ENCODE measurements at places on chromosomes 12 and 14.

GRCh38 chr12:59147791-59148190 is 227.5 kb upstream of the LRIG3 start:
- ATAC-seq = no peak

GRCh38 chr12:64268409-64268808 is 46.3 kb upstream of the KICS2 start:
- no peak for ATAC-seq

DNA sequence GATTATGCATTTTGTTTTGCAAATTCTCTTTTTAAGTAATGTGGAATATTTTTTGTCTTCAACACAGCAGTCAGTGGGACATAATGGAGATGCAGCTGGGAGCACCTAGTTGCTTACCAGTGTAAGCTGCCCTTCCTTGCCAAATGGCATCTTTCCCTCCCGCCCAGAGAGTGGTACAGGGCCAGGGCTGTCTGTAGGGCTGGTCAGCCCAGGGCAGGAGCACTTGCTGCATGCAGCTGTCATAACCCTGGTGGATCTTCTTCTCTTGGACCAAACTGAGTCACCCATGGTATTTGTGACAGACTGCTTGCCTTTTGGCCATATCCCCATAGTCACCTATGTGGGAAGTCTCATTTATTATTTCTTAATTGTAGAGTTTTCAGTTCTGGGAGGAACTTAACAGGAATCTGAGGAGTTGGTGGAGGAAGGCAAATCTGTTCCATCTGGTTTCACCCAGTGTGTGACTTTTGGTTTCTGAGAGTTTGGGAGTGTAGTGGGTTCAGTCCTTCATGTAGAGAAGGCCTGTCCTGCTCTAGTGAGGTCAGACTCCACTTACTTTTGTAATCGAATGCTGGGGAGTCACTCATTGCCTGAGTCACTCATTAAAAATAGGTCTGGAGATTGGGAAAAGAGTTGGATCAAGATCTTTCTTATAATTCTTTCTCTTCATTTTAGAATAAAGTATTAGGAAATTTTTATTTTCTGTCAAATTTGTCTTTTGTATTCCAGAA is 62.0 kb upstream of the ASPG start:
- no peak for ATAC-seq

DNA sequence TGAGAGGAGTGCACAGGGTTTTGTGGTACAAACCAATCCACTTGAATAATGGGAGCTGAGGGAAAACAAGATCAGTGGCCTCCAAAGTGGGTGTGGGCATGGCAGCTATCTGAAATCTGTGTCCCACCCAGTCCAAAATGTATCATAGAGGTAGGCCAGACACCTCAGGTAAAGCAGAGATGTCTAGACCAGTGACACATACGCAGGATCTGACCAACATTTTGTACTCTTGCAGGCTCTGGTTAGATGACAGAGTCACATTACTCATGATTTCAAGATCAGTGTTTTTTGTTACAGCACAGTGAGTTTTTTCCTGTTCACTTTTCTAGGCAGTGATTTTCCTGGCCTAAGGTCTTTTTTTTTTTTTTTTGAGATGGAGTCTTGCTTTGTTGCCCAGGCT is 211.8 kb downstream of the PCNX1 start:
- ATAC-seq = no peak

DNA sequence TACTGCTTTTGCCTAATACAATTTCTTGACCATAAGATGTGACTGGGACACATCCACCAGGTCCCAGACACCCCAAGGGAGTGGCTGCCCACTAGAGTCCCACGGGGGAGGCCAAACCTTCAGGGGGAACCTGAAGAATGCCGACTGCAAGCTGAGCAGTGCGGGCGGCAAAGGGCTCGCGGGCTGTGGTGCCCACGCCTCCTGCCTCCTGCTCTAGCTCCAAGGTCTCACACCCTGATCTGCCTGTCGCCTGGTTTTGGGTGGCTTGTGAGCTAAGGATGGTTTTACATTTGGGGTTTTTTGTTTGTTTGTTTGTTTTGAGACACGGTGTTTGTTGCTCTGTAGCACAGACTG is 75.2 kb downstream of the MOK start:
- no peak for ATAC-seq

DNA sequence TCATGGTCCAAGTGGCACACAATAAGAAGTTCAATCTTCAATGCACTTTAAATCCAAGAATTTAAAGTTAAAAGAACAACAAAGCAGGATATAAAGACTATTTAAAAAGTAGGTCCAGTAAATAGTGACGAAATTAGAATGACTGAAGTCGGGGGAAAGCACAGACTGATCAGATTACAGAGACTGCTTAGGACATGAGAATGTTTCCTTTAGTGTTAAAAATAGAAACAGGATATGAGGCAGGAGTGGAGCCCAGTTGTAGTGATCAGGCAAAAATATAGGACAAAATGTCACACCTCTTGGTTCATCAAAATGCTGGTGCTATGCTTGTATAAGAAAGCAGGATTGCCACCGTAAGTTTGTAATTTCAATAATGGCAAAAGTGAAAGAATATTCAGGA is 52.2 kb upstream of the CD163 start:
- ATAC-seq = peak; percentile 70

DNA sequence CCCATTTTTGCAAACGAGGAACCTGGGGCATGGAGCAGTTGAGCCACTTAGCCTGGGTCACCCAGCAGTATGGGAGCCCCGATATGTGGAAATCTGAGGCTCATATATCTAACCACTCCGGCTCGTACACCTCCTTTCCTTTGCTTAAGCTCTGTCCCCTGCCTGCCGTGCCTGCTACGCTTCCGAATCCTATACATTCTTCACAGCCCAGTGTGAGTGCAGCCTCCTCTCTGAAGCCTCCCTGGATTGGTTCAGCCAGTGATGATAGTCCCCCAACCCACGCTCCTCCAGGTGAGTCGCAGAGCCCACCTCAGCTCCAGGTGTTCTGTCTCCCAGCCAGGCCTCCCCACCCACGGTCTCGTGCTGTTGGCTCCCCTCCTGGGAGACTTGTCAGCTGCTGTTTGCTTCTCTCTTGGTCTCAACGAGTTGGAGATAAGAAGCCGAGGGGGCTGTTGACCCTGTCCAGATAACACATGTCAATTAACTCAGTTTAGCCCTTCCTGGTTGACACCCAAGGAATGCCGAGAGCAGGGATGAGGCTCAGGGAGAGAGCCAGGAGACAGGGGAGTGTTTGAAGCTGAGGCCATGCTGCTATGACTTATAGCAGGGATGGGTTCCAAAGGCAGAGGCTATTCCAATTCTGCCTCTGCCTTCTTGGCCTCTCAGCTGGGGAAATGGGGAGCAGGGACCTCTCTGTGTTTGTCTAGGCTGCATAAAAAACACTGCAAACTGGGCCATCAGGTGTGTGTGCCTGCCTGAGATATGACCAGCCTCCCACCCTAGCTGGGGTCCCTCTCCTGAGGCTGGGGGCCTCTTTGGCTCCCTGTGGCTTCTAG is 19.0 kb downstream of the SDSL start:
- no peak for ATAC-seq

DNA sequence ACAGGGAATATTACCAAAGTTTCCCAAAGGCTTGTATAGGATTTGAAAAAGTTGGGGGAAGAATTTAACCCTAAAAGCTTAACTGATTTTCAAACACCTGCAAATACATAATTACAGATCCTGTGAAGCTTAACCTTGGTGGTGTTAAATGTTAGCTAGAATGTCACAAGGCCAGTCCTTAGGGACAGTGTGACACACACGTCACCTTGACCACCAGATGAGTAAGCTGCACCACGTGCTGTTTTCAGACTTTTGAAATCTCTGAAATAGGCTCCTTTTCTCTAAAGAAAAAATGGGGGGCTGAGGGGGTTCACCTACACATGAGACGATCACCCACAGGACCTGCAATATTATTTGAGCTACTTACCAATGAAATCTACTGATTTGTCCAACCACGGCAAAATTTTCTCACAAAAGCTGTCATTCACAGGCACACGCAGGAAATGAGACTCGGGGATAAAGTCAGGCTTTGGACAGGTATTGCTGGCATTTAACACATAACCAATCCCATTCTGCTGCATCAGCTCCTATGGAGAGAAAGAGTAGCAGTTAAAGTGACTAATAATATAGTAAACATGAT is 75.9 kb downstream of the DUSP16 start:
- no peak for ATAC-seq

GRCh38 chr12:110929818-110930217 is 9.4 kb upstream of the MYL2 start:
- ATAC-seq = no peak

DNA sequence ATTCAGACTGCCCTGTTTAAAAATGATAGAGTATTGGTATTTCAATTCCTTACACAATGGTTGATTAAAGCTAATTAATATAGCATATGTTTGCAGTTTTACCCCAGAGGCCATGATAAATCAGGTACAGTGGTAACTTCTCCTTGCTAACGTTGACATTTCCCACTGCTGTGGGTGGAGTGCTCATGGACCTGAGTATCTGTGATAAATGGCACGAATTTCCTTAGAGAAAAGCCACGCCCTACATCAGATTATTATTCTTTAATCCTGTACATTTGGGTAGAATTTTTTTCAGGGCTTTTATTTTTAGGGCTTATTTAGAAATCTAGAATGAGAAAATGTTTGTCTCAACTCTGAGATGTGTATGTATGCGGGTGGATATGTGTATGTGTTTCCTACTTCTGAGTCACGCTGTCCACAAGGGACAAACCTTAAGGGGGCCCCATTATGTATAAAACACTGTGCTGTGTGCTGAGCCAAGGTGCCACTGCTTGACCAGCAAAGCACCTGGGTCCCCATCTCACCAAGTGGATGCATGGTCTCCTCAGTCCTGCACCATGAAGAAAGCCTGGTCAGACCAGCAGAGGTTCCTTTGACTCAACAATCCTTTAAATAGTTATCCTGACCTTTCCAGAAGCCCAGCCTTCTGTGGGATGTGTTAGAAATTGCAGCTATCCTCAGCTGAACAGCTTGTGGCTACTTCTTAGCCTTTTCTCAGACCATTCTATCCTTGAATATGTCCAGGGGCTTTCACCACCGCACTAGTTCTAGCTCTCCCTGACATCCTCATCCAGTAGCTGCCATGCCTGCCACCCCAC is 57.9 kb upstream of the STK38L start:
- ATAC-seq = no peak

DNA sequence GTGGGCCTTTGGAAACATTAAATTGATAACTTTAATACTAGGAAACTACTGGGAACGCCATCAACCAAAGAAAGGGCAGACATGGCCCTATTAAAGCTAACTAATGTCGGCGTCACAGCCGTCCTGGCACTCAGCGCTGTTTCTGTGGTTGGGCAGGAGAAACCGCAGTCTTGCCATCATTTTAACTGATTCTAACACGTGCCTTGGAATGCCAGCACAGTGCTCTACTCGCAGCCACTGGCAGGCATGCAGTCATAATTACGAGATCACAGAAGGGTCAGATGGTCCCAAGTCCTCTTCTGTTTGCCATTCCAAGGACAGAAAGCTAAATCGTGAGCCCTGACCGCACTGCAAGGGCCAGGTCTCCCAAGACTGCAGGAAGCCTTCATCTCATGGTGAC is 75.2 kb downstream of the RIMBP2 start:
- no peak for ATAC-seq

DNA sequence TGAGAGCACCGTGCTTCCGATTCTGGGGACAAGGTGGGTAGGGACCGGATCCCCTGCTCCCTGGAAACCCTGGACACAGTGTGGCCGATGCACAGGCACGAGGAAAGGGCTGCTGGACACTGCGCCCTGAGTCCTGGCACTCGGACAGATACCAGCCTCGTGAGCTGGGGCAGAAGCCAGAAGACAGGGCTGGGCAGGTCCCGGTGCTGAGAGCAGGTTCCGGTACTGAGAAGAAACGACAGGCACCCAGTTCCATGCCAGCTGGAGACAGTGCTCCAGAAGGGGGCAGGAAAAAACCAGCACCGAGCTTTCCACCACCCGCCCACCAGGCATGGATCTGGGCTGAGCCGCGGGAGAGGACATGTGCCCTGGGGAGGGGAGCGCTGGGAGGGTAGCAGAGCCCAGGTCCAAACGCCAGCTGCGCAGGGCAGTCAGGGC is 6.5 kb downstream of the XRCC3 start:
- no peak for ATAC-seq

DNA sequence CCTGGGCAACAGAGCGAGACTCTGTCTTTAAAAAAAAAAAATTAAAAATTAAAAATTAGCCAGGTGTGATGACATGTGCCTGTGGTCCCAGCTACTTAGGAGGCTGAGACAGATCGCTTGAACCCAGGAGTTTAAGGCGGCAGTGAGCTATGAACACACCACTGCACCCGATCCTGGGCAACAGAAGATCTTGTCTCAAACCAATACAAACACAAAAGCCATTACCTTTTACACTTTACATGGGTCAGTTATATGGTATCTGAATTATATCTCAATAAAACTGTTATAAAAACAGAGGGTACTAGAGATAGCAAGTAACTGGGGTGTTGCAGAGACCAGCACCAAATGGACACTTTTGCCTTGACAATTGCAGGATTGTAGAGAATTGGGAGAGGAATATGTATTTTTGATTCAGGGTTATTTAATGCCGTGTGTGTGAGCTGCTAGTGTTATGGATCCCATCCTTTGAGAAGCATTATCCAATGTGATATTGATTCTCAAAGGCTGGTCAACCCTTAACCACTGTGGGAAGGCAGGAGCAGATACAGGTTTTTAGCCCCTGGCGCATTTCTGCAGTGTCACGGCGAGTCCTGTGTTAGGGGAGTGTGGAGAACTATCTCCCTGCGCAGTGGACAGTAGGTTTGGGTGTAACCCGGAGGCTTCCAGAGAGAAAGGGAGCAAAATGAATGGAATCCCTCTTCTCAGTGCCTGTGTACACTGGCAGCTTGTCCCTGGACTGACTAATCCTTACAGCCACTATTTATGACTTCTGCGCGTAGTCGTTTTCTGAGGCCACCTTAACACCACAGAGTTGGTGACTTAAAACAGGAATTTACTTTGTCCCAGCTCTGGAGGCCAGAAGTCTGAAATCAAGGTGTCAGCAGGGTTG is 4.3 kb downstream of the PSMD9 start:
- ATAC-seq = no peak

- no peak for ATAC-seq
Observed at GRCh38 chr12:64883264-64884163, 59.1 kb downstream of the TBC1D30 start.

GRCh38 chr14:33449268-33449667 is 501.6 kb downstream of the EGLN3 start:
- no peak for ATAC-seq

DNA sequence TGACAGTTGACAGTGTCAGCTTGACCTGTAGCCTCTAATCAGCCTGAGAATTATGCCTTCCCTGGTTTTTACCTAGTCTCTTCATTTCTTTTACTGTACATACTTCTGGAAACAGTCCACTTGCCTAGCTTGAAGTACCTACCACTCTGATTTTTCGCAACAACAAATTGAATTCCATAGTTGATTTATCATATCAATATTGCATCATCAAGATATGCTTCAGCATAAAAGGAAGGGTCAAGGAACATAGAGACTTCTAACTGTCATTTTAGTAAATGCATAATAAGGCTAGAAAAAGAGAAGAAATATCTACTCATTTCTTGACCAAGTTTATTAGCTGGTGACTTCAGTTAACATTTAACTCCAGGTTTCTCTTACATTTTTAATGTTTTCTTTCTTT is 174.2 kb upstream of the FAR2 start:
- no peak for ATAC-seq
